K562 (cell line): ENCODE measurements at places on chromosomes 5 and 9. TPM values are rescaled to one million over a fixed set of nuclear protein-coding genes. Genes with fewer than 3 reads are reported as not detected.

ASS1 gene
- 3.7 TPM in 2 replicates for total RNA-seq

PCDHGA6 gene
- total RNA-seq = 0.09 and 0.11 TPM in 2 replicates

LECT2 gene
- total RNA-seq = not detected in 2 replicates

PCDHGA4 gene
- 0.27 and 0.40 TPM in 2 replicates for total RNA-seq

IER5L gene
- 4.9 and 5.7 TPM in 2 replicates for total RNA-seq

TMEM245 gene
- 24.3 and 26.9 TPM in 2 replicates for total RNA-seq

PGM5 gene
- total RNA-seq = 0.24 and 0.45 TPM in 2 replicates

NR5A1 gene
- 0.20 and 0.40 TPM in 2 replicates for total RNA-seq

DNA sequence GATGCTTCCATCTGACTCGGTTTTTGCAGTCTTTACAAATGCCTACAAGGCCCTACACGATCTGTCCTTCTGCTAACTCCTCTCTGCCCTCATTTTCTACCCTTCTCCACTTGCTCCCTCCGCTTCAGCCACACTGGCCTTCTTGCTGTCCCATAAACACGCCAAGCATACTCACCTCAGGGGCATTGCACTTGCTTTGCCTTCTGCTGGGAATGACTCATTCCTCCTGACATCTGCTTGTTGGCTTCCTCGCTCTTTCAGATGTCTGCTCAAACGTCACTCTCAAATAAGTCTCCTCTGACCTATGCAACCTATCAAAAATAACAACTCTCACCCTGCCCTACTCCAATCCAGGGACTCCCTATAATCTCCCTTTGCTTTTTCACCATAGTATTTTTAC lies 28.2 kb downstream of the CDC25C start:
- no peak overlapping the region for H3K27ac ChIP-seq
- DNase-seq = no peak
- H3K4me1 ChIP-seq = no peaks in the 10 kb centered on the region; the same call in 2 of the 3 replicates
- no peaks in the 10 kb centered on the region for H3K36me3 ChIP-seq

- H3K4me3 ChIP-seq = no peak overlapping the region
- no peak for DNase-seq
- no peak overlapping the region for H3K27ac ChIP-seq
- H3K4me1 ChIP-seq = no peaks in the 10 kb centered on the region
Observed at GRCh38 chr5:122429545-122430318, 117.7 kb downstream of the SNCAIP start.

DNA sequence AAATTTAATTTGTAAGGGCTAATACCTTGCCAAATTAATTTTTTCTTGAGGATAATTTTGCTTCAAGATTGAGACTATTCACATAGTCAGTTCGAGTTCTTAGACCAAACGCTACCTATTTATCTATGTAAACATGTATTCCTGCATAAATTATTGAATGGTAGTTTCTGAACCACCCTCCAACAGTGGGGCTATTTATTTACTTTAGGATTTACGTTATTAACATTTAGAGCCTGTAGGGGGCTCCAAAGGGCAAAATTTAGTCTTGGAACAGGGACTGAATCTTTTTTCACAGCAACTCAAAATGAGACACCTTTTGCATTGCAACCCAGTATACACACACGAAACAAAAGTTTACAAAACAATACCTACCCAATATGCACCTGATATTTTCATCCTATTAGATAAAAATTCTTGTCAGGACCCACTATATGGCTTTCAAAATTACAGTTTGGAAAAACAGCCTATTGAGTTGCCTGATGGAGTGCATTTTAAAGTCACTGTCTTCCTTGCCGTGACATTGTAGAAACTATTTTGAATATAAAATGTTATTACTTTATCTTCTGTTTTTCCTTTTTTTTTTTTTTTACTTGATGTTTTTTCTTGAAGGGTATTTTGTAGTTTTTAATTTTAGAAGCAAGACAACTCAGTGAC lies 47.1 kb upstream of the POU4F3 start:
- H3K4me3 ChIP-seq = no peak overlapping the region
- H3K27me3 ChIP-seq = no peaks in the 10 kb centered on the region
- DNase-seq = peak; percentile 50

GRCh38 chr9:131284856-131285255 lies 4.7 kb upstream of the PLPP7 start:
- H3K27me3 ChIP-seq = peaks cover 13% of the 10 kb centered on the region
- DNase-seq = no peak
- no peak overlapping the region for H3K4me3 ChIP-seq
- no peaks in the 10 kb centered on the region for H3K36me3 ChIP-seq

- no peaks in the 10 kb centered on the region for H3K36me3 ChIP-seq
- DNase-seq = no peak
- H3K27me3 ChIP-seq = no peaks in the 10 kb centered on the region
- no peaks in the 10 kb centered on the region for H3K4me1 ChIP-seq
Observed at GRCh38 chr5:16888694-16889124, 47.4 kb downstream of the MYO10 start.

DNA sequence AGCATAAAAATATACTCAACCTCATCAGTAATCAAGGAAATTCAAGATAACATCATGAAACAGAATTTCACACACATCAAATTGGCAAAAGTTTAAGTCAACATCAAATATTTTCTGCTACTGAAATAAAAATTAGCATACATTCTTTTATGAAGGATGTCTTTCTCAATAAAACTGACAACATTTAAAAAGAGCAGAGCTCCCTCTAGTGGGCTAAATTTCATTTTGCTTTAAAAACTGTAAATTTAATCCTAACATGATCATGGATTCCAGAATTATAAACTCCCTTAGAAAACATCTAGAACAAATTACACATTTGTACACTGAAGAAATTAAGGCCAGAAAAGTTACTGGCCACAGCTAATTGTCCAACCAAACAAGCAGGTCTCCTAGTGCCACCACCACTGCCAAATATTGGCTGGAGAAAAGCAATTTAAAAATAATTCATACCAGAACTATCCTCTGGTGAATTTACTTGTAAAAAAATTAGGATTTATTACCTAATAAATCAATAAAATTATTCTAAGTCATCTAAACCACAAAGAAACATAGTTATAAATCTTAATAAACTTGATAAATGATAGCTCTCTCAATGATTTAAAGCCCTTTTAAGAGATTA lies 31.2 kb downstream of the DEPDC1B start:
- 0 out of 3 replicates have a peak, but pooled peaks cover 3% of the 10 kb centered on the region for H3K36me3 ChIP-seq
- DNase-seq = no peak
- no peak overlapping the region for H3K27ac ChIP-seq
- H3K4me3 ChIP-seq = no peak overlapping the region
- no peaks in the 10 kb centered on the region for H3K27me3 ChIP-seq
- peaks cover 10% of the 10 kb centered on the region; the same call in 2 of the 3 replicates for H3K4me1 ChIP-seq

GRCh38 chr9:100052375-100052774 lies 46.4 kb downstream of the ERP44 start:
- no peak for DNase-seq
- no peaks in the 10 kb centered on the region for H3K4me1 ChIP-seq
- no peaks in the 10 kb centered on the region for H3K27me3 ChIP-seq
- H3K27ac ChIP-seq = no peak overlapping the region

- H3K4me3 ChIP-seq = no peak overlapping the region
- H3K4me1 ChIP-seq = no peaks in the 10 kb centered on the region
- H3K27ac ChIP-seq = no peak overlapping the region
- H3K27me3 ChIP-seq = peaks cover 31% of the 10 kb centered on the region; the same call in 2 of the 3 replicates
- DNase-seq = no peak
Observed at GRCh38 chr9:132152231-132152630, 9.6 kb upstream of the NTNG2 start.

DNA sequence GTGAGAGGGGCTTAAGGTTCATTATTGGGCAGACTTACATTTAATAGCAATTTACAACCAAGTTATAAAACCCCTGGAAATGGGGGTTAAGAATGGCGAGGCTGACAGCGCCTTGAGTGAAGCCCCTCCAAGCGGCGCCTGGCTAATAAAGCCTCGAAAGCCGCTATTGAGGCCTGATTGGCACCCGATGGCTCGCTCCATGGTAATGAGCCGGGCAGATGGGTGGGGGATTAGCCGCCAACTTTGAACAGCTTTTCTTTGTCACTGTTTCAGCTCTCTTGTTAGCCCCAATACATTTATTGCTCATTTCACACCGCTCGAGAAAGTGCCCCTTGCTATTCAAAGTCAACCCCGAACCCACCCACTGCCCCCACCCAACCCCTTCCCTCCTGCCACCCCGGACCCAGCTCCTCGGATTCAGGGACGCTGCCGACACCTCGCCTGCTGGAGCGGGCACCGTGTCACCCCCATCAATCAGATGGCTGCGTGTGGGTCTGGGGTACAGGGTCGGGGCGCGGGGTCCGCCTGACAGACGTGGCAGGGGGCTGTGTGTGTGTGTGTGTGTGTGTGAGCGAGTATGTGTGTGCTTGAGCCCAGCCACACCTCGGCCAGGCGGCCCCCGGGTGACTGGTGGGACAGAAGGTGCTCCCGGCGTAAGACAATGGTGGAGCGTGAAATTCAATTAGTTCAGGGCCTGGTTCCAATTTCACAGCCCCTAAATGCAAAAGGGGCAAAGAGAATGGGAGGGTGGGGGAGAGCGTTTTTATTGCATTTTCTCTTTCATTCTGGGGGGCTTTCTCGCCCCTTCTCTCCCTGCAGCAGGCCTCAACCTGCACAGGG lies 34.2 kb downstream of the ASS1 start:
- peaks cover 3% of the 10 kb centered on the region; the same call in 1 of the 3 replicates for H3K27me3 ChIP-seq
- H3K27ac ChIP-seq = no peak overlapping the region
- H3K4me3 ChIP-seq = no peak overlapping the region
- no peak for DNase-seq

DNA sequence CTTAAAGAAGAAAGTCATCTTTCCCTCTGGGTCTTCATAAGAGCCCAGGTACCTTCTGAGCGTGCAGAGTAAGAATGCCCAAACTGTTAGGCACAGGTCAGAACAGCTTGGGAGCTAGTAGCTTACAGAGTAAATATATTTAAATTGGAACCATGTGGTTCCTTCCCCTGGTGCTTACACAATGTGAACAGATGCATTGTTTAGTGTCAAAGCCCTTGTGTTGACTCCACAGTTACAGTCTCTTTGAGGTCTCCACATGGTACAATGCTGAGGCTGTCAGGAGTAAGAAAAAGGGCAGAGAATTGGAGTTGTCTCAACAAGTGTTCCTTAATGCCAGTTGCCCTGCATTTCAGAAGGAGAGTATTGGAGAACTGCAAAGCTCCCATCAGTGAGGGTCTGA lies 188.5 kb downstream of the PAPPA start:
- H3K27ac ChIP-seq = no peak overlapping the region
- no peaks in the 10 kb centered on the region for H3K27me3 ChIP-seq
- no peak for DNase-seq
- no peaks in the 10 kb centered on the region for H3K4me1 ChIP-seq
- H3K36me3 ChIP-seq = no peaks in the 10 kb centered on the region

- no peaks in the 10 kb centered on the region for H3K4me1 ChIP-seq
- H3K27ac ChIP-seq = no peak overlapping the region
- H3K4me3 ChIP-seq = no peak overlapping the region
Observed at GRCh38 chr9:26477963-26478362, 414.6 kb downstream of the CAAP1 start.

DNA sequence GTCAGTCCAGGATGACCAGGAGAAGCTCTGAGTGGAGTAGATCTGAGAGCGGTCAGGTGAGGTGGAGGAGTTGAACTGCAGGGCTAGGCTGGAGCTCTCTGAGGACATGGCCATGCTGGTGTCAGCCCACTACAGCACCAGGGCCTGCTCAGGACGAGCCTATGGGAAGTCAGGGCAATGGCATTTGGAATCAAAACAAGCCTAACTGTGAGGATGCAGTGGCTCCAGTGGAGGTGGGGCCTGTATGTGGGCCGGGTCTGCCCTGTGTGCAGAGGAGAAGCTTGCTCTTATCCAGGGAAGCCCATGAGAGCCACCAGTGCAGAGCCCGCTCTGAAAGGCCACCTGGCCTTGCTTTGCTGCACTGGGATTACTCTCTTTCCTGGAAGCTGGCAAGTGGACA lies 11.1 kb downstream of the CXCL14 start:
- H3K4me3 ChIP-seq = no peak overlapping the region
- H3K27me3 ChIP-seq = peaks cover 9% of the 10 kb centered on the region
- peaks cover 7% of the 10 kb centered on the region for H3K4me1 ChIP-seq
- H3K27ac ChIP-seq = no peak overlapping the region
- H3K36me3 ChIP-seq = no peaks in the 10 kb centered on the region
- DNase-seq = no peak

GRCh38 chr9:120886490-120886967 lies 9.5 kb upstream of the PHF19 start:
- H3K4me1 ChIP-seq = peaks cover 32% of the 10 kb centered on the region
- no peaks in the 10 kb centered on the region for H3K27me3 ChIP-seq
- no peak overlapping the region for H3K27ac ChIP-seq
- no peak for DNase-seq
- no peaks in the 10 kb centered on the region for H3K36me3 ChIP-seq

DNA sequence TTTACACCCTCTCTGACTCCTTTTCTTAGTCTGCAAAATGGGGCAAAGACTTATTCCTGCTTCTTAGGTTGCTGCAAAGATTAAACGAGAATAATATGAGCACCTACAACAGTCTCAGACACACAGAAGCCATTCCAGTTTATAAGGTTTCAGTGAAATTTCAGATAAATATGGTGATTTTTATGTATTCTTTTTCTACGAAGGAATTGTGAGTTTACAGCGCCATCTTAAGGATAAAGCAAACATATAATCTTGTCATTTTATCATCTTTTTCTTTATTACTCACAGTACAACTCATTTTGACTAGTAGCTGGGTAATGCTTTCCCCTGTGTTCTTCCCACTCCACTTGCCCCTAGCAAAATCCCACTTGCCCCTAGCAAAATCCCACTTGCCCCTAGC lies 29.2 kb upstream of the SMC5 start:
- H3K27me3 ChIP-seq = no peaks in the 10 kb centered on the region
- no peak overlapping the region for H3K27ac ChIP-seq
- DNase-seq = no peak
- H3K4me1 ChIP-seq = no peaks in the 10 kb centered on the region
- no peaks in the 10 kb centered on the region for H3K36me3 ChIP-seq

DNA sequence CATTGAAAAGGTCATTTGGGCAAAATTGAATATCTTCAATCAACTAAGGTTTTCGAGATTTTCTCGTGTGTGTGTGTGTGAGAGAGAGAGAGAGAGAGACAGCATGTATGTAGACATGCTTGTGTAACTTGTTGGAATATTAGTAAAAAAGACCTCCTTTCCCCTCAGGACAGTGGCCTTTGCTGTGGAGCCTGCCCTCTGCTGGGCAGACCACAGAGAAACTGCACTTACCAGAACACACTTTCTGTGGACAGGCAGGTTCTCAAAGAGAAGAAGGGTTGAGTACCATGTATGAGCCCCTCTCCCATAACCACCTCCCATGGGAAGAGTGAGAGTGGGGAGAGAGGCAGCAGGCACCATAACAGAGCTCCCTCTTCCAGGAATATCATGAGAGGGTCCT lies 45.6 kb downstream of the CFAP90 start:
- H3K36me3 ChIP-seq = no peaks in the 10 kb centered on the region
- H3K4me3 ChIP-seq = no peak overlapping the region
- H3K27me3 ChIP-seq = peaks cover 16% of the 10 kb centered on the region
- no peaks in the 10 kb centered on the region for H3K4me1 ChIP-seq

GRCh38 chr5:30401479-30402058 lies 791.9 kb upstream of the CDH6 start:
- H3K27ac ChIP-seq = no peak overlapping the region
- H3K4me1 ChIP-seq = no peaks in the 10 kb centered on the region
- no peaks in the 10 kb centered on the region for H3K36me3 ChIP-seq
- H3K4me3 ChIP-seq = no peak overlapping the region
- no peaks in the 10 kb centered on the region for H3K27me3 ChIP-seq
- DNase-seq = no peak
